ENCODE measurements at places on chromosomes 3 and 15. TPM values are rescaled to one million over a fixed set of nuclear protein-coding genes. Genes with fewer than 3 reads are reported as not detected.

The CFAP91 gene
- 0.53 TPM for total RNA-seq

The NPRL2 gene
- 34.6 TPM for total RNA-seq

The MST1 gene
- 48.7 TPM for total RNA-seq

The TMEM44 gene
- 16.2 TPM for total RNA-seq

The SH2D7 gene
- not detected for total RNA-seq

The CTXND1 gene
- 0.07 TPM for total RNA-seq

GRCh38 chr3:63911509-63911872 lies 692 bp downstream of the SCAANT1 start:
- H3K4me1 ChIP-seq, result peaks cover 11% of the 10 kb centered on the region
- peaks cover 3% of the 10 kb centered on the region for H3K27me3 ChIP-seq
- no peak for DNase-seq
- peak overlapping the region; percentile 98 for H3K27ac ChIP-seq
- peaks cover 2% of the 10 kb centered on the region for H3K36me3 ChIP-seq
- peak overlapping the region; percentile 68 for H3K4me3 ChIP-seq

DNA sequence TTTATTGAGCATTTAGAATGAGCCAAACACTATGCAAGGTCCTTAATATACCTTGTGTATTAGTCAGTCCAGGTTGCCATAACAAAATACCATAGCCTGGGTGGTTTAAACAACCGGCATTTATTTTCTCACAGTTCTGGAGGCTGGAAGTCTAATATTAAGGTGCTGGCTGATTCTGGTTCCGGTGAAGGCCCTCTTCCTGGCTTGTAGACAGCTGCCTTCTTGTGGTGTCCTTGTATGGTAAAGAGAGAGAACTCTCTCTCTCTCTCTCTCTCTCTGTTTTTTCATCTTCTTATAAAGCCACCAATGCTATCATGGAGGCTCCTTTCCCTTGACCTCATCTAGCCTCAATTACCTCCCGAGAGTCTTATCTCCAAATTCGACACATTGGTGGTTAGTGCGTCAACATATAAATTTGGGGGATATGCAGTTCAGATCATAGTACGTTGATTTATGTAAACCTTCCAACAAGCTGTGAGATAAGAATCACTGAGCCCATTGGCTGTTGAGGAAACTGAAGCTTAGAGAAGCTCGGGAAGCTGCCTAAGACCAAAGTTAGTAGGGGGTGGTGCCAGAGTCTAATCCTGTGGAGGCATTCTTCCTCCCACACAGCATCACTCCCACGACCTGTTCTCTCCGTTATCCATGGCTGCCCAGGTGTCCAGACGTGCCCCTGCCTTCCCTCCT lies 298.0 kb upstream of the PROK2 start:
- H3K36me3 ChIP-seq, result no peaks in the 10 kb centered on the region
- H3K27me3 ChIP-seq, result no peaks in the 10 kb centered on the region
- no peak for DNase-seq
- H3K4me1 ChIP-seq, result no peaks in the 10 kb centered on the region

GRCh38 chr3:4655145-4656045 lies 162.2 kb downstream of the ITPR1 start:
- no peak for DNase-seq
- H3K4me3 ChIP-seq, result no peak overlapping the region
- H3K27ac ChIP-seq, result no peak overlapping the region
- no peaks in the 10 kb centered on the region for H3K36me3 ChIP-seq

GRCh38 chr3:169404520-169404890 lies 259.0 kb downstream of the MECOM start:
- no peaks in the 10 kb centered on the region for H3K27me3 ChIP-seq
- H3K36me3 ChIP-seq, result no peaks in the 10 kb centered on the region
- H3K4me1 ChIP-seq, result peaks cover 22% of the 10 kb centered on the region
- peak; percentile 30 for DNase-seq
- H3K27ac ChIP-seq, result no peak overlapping the region
- no peak overlapping the region for H3K4me3 ChIP-seq

DNA sequence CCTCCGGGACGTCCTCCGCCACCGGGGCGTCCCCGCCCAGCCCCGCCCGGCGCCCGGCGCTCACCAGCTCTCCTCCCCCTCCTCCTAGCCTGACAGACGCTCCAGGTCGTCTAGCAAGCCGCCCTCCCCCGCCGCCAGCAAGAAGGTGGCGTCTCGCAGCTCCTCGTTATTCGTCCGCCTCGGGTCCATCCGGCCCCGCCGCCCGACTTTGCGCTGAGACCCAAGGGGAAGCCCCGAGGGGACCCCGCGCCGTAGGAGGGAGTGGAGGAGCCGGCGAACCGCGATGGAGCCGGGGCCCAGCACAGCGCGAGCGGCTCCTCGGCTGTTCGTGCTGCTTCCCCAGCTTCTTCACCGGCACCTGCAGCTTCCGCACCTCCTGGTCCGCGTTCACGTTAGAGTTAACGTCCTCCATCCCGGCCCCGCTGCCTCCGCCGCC lies 26.3 kb upstream of the MTHFS start:
- peak overlapping the region; percentile 89 for H3K27ac ChIP-seq
- peak; percentile 56 for DNase-seq
- H3K4me1 ChIP-seq, result peaks cover 4% of the 10 kb centered on the region
- no peaks in the 10 kb centered on the region for H3K36me3 ChIP-seq
- H3K4me3 ChIP-seq, result peak overlapping the region; percentile 89
- no peaks in the 10 kb centered on the region for H3K27me3 ChIP-seq

GRCh38 chr15:89101302-89102193 lies 13.3 kb downstream of the ABHD2 start:
- H3K27ac ChIP-seq, result peak overlapping the region; percentile 0
- no peaks in the 10 kb centered on the region for H3K36me3 ChIP-seq
- DNase-seq, result peak; percentile 51
- peaks cover 11% of the 10 kb centered on the region for H3K4me1 ChIP-seq
- no peak overlapping the region for H3K4me3 ChIP-seq

DNA sequence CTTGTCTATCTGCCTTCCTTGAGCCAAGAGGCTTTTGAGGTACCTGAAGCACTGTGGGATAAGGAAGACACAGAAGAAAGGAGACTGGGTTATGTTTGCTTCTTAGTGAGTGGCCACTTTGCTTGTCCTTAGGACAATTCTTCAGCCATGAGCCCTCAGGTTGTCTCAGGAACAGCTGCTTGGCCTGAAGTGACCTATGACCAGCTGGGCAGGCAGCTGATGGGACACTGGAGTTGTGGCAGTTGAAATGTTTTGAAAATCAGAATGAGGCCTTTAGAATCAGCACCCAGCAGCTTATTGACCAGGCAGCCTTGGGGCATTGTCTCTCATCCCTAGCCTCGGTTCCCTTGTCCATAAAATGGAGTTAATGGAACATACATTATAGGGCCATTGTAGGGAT lies 37.0 kb downstream of the RBP2 start:
- H3K4me1 ChIP-seq, result no peaks in the 10 kb centered on the region
- H3K4me3 ChIP-seq, result no peak overlapping the region
- H3K27me3 ChIP-seq, result no peaks in the 10 kb centered on the region
- no peak for DNase-seq

DNA sequence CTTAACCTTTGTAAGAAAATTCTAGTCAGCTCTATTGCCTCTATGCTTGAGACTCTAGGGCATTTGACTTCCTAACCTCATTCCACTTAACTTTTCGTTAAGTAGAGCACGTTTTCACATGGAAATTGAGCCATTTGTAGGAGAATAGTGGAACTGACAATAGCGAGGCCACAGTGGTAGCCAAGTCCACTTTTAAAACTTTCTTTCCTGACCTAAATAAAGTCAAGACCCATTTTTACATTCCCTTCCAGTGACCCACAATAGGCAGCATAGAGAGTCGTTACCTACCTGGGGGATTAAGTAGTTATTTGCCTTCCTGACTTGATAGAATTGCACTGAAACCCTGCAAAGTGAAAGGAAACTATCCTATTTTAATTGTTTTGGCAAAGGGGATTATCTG lies 386.0 kb upstream of the NECTIN3 start:
- no peaks in the 10 kb centered on the region for H3K36me3 ChIP-seq
- no peak overlapping the region for H3K27ac ChIP-seq
- H3K27me3 ChIP-seq, result no peaks in the 10 kb centered on the region
- no peak overlapping the region for H3K4me3 ChIP-seq
- H3K4me1 ChIP-seq, result no peaks in the 10 kb centered on the region

DNA sequence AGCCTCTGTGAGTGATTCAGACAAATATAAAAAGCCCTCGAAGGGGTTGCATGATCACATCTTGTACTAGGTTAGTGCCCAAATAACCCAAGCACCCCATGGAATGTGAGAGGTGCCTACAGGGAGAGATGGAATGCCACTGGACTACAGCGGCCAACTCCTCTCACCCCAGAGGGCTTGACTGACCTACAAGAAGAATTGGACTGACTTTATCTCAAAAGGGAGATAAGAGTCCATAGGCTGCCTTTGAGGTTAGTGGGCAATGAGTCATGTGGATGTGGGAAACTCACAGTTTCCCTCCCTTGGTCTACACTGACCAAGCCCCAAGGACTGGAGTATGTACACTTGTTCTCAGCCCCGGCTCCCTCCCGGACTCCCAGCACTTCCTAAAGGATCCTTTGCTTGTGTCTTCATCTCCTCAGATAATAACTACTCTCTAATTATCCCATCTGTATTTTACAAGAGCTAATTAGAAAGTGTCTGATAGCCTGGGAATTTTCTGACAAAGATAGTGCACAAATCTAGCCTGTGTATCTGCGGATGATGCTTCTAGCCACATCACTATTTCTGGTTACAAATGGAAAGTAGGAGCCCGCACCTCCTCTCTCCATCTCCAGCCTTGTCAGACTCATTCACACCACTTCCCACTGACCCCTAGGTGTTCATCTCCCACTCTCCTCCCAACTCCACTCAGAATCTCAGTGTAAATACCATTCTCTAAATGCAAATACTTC lies 547.8 kb upstream of the TBL1XR1 start:
- peaks cover 3% of the 10 kb centered on the region for H3K4me1 ChIP-seq
- H3K27me3 ChIP-seq, result no peaks in the 10 kb centered on the region
- no peak overlapping the region for H3K4me3 ChIP-seq
- H3K36me3 ChIP-seq, result no peaks in the 10 kb centered on the region

DNA sequence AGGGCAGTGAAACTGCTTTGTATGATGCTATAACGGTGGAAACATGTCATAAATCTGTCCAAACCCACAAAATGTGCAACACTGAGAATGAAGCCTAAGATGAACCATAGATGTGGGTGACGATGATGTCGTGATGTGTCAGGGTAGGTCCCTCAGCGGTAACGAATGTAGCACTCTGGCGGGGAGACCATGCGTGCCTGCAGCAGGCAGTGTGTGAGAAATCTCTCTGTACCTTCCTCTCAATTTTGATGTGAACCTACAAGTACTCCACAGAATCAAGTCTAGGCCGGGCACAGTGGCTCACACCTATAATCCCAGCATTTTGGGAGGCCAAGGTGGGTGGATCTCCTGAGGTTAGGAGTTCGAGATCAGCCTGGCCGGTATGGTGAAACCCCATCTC lies 268.2 kb upstream of the LYSMD4 start:
- no peak overlapping the region for H3K4me3 ChIP-seq
- no peaks in the 10 kb centered on the region for H3K27me3 ChIP-seq
- no peak overlapping the region for H3K27ac ChIP-seq
- H3K4me1 ChIP-seq, result peaks cover 5% of the 10 kb centered on the region
- DNase-seq, result no peak

DNA sequence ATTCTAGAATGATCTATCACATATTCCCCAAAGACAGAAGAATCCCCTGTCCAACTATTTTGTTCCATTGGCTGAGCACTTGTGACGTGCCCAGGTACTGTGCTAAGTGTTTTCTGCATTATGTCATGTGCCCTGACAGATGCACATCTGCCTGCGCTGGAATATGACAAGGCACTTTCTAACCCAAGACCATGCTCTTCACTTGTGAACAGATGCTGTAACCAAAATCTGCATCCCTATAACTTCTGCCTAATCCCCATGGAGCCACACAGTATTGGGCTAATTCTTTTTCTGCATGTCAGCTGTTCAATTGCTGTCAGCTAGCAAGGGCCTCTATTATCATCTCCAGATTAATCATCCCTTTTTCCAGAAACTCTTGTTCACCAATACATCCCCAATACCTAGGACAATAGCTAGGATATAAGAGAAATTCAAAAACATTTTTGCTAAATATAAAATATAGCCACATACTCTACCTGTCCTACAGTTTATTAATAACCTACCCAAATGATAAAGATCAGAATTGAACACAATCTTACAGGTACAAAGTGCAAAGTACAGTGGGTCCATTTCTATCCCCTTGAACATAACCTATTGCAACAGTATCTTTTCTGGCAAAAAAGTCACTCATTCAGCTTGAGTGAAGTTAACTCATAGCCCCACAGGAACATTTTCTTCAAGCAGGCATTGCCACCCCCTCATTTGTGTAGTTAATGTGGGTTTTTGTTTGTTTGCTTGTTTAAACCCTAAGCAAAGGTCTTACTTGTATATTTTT lies 109.4 kb upstream of the LRRN1 start:
- H3K27me3 ChIP-seq, result peaks cover 43% of the 10 kb centered on the region
- DNase-seq, result no peak
- no peak overlapping the region for H3K27ac ChIP-seq
- no peak overlapping the region for H3K4me3 ChIP-seq
- H3K36me3 ChIP-seq, result no peaks in the 10 kb centered on the region

- no peak overlapping the region for H3K4me3 ChIP-seq
- no peaks in the 10 kb centered on the region for H3K4me1 ChIP-seq
- no peak for DNase-seq
- peaks cover 23% of the 10 kb centered on the region for H3K36me3 ChIP-seq
- H3K27ac ChIP-seq, result no peak overlapping the region
Observed at GRCh38 chr3:136093771-136094170, 102.4 kb downstream of the MSL2 start.

GRCh38 chr15:78229431-78230406 lies 4.6 kb downstream of the ACSBG1 start:
- no peaks in the 10 kb centered on the region for H3K36me3 ChIP-seq
- no peak overlapping the region for H3K4me3 ChIP-seq
- no peaks in the 10 kb centered on the region for H3K27me3 ChIP-seq
- no peaks in the 10 kb centered on the region for H3K4me1 ChIP-seq
- no peak for DNase-seq
- H3K27ac ChIP-seq, result no peak overlapping the region

DNA sequence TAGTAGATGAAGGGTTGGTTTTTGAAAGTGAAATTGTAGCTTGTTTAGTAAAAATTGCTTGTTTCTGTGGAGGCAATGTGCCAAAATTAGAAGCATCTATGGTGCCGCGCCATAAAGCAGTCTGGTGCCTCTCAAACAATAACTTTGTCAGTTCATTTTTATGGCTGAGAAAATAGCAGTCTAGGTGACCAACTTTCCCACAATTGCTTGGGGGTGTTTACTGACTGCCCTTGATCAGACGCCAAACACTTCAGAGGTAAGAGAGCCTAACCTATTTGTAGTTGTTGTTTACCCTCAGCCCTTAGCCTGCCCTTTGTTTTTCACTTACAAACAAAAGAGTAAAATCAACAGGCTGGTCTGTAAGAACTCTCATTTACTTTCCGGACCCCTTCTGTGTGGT lies 174.5 kb downstream of the FNDC3B start:
- H3K27me3 ChIP-seq, result no peaks in the 10 kb centered on the region
- peak overlapping the region; percentile 29 for H3K27ac ChIP-seq
- no peak overlapping the region for H3K4me3 ChIP-seq
- H3K36me3 ChIP-seq, result no peaks in the 10 kb centered on the region
- peaks cover 18% of the 10 kb centered on the region for H3K4me1 ChIP-seq
- no peak for DNase-seq

- H3K27me3 ChIP-seq, result no peaks in the 10 kb centered on the region
- no peak overlapping the region for H3K4me3 ChIP-seq
- H3K27ac ChIP-seq, result no peak overlapping the region
- DNase-seq, result no peak
- H3K4me1 ChIP-seq, result no peaks in the 10 kb centered on the region
- H3K36me3 ChIP-seq, result no peaks in the 10 kb centered on the region
Observed at GRCh38 chr3:98457543-98457942, 5.5 kb upstream of the OR5K1 start.
